ENCODE measurements at places on chromosomes 1 and 21. TPM values are rescaled to one million over a fixed set of nuclear protein-coding genes. Genes with fewer than 3 reads are reported as not detected.

NCF2 gene
- total RNA-seq: 139 TPM

TPTE gene
- not detected for total RNA-seq

GRCh38 chr1:31010086-31010989, 55.2 kb downstream of the PUM1 start:
- H3K4me1 ChIP-seq: peaks cover 13% of the 10 kb centered on the region
- no peak for DNase-seq
- no peak overlapping the region for H3K27ac ChIP-seq
- H3K4me3 ChIP-seq: no peak overlapping the region
- H3K36me3 ChIP-seq: no peaks in the 10 kb centered on the region
- H3K27me3 ChIP-seq: no peaks in the 10 kb centered on the region

DNA sequence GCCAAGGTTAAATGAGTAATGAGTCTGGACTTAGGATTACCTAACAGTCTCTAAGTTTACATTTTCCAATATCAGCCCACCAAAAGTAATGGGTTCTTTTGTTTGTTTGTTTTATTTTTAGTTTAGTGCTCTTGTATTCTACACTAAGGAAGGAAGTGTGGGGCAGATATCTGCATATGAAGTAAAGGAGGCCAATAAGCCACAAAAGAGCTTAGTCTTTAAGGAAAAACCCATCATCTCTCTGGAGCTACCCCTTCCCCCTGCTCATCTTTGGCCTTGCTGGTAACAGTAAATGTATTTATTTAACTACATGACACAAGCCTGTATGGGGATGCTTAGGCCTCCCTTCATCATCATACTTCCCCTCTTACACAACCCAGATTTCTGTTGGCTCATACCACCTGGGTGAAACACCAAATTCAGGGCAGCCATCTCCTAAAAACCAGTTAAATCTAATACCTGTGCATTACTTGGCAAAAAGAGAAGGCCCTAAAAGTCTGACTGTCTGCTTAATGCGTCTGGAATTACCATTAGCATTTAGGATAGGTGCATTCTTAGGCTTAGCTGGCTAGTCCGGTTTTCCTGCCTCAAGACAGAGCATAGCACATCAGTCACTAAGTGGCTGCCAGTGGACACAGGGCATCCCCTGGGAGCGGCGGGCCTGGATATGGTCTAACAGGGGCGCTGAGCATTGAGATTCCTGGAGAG, 96.8 kb upstream of the ADGRL2 start:
- DNase-seq: no peak
- no peaks in the 10 kb centered on the region for H3K27me3 ChIP-seq
- no peaks in the 10 kb centered on the region for H3K36me3 ChIP-seq

DNA sequence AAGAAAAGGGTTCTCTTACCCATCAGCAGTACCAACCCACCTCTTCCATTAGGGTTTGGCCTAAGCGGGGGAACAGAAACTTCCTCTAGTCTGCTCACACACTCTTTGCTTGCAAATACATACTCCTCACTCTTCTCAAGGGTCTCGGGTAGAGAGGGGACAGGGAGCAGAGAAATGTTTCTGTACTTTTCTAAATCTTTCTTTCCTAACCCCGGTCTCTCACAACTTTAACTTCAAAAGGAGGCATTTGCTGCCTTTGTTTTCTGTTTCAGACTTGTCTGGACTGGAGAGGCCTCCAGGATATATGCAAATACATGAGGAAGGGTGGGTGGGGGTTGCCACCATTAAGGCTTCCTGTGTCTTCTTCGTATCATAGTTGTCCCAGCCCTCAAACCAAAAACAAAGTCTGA, 10.5 kb upstream of the LAX1 start:
- DNase-seq: no peak
- H3K4me3 ChIP-seq: no peak overlapping the region
- no peaks in the 10 kb centered on the region for H3K36me3 ChIP-seq
- H3K27me3 ChIP-seq: no peaks in the 10 kb centered on the region
- H3K4me1 ChIP-seq: no peaks in the 10 kb centered on the region
- no peak overlapping the region for H3K27ac ChIP-seq

- H3K27me3 ChIP-seq: no peaks in the 10 kb centered on the region
- H3K4me3 ChIP-seq: no peak overlapping the region
- H3K4me1 ChIP-seq: no peaks in the 10 kb centered on the region
Measured at GRCh38 chr1:87744763-87745162, 416.1 kb downstream of the LMO4 start.

DNA sequence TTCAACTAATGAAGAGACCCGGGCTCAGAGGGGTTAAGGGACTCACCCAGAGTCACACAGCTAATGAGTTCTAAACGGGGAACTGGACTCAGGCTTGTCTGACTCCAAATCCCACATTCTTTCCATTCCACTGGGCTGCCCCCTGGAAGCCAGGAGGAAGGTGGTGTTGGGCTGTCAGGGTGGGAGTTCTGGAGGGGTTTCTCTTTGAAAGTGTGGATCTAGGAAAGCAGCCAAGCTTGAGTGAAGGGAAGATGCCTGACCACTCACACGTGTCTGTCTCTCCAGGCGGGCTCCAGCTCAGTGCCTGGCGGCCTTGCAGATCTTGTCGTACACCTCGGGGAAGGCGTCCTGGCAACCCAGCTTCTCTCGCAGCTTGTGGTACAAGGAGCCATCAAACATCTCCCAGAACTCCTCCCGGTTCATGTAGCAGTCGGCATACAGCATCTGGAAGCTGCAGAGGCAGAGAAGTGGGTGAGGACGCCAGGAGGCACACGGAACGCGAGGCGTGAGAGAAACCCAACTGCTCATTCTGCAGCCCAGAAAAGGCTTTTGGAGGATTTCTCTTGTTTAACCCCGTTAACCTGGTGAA, 35.0 kb downstream of the DHCR24 start:
- no peaks in the 10 kb centered on the region for H3K4me1 ChIP-seq
- peaks cover 87% of the 10 kb centered on the region for H3K36me3 ChIP-seq
- H3K27ac ChIP-seq: no peak overlapping the region
- H3K27me3 ChIP-seq: no peaks in the 10 kb centered on the region
- DNase-seq: no peak
